ENCODE measurements at places on chromosomes 1 and 21.

GRCh38 chr1:168512864-168513595 is 30.8 kb downstream of the XCL2 start:
- no peak for DNase-seq

GRCh38 chr1:200889571-200889970 is 5.1 kb upstream of the INAVA start:
- DNase-seq = no peak

- DNase-seq = peak; percentile 68
Observed at GRCh38 chr1:36322786-36323635, 434 bp downstream of the EVA1B start.

- no peak for DNase-seq
Observed at GRCh38 chr1:46606255-46606965, 2.3 kb upstream of the MKNK1 start.

GRCh38 chr1:48728584-48728983 is 48.1 kb downstream of the BEND5 start:
- DNase-seq = no peak

- no peak for DNase-seq
Observed at GRCh38 chr21:34609933-34610549, 4.9 kb downstream of the RCAN1 start.

DNA sequence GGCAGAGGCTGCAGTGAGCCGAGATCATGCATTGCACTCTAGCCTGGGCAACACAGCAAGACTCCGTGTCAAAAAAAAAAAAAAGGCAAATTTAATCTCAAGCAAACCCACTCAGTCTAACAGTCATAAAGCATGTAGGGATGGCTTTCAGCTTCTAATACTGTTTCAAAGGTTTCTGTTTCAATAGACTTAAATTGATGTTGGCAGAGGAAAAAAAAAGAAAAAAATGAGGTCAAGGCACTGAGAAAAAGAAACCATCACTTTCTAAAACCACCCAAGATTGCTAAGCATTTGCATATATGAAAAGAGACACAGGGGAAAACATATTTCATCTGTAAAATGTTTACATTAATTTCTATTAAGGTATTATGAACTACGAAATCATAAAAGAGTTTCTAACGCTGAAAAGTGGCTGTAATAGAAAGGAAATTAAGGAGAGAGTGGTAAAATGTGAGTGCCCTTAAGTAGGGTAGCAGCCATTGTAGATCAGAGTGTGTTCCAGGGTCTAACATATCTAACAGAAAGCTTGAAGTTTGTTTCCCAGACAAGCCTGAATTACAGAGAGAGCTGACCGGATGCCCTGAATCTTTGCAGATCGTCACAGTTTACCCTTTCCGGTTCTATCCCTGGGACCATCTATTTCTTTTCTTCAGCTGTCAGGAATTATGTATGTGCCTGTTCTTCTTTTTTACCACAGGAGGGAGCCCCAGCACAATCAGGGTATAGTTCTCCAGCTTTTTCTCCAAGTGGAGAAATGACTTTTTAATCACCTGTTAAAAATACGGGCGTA is 70.0 kb downstream of the PLD5 start:
- no peak for DNase-seq

GRCh38 chr1:109926662-109927300 is 16.1 kb downstream of the CSF1 start:
- DNase-seq = no peak

DNA sequence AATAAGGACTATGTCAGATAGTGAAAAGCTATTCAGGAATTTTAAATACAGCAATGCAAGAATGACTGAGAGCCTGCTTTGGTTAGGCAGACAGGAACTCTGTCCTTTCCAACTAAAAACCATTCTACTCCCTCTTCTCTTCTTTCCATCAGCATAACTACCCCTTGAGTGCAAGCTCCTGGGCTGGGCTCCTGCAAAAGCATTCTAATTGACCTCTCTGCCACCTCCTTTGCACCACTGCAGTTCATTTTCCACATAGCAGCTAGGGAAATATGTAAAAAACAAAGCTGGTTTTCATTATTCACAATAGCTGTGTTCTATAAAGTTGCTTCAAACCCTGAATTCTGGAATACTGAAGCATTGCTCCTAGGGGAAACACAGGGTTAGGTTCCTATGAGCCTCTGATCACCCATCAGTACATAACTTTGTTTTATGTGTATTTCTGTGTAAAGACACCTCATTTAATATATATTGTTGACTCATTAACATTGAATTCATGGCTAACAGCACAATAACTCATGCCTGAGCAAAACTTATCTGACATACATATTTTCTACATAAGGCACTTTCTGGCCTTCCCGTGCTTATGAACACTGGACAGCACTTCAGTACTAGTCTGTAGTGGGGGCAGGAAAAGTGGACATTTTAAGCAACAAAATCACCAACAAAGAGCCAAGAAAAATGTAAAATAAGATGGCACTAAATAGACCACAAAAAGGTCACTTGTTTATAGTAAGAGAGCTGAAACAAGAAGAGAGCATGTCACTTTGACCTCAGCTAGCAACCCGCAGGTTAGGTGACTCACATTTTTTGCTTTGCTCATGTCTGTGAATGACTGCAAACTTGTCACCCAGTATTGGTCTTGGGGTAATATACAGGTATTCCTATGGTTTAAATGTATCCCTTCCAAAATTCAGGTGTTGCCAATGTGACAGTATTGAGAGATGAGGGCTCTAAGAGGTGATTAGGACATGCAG is 57.9 kb upstream of the IRF2BP2 start:
- DNase-seq = no peak

Measured in ureter (tissue), 1 donor.